ENCODE measurements at places on chromosomes 6 and 20.

GRCh38 chr20:59565768-59566461 is 38.4 kb upstream of the PHACTR3 start:
- DNase-seq: no peak

DNA sequence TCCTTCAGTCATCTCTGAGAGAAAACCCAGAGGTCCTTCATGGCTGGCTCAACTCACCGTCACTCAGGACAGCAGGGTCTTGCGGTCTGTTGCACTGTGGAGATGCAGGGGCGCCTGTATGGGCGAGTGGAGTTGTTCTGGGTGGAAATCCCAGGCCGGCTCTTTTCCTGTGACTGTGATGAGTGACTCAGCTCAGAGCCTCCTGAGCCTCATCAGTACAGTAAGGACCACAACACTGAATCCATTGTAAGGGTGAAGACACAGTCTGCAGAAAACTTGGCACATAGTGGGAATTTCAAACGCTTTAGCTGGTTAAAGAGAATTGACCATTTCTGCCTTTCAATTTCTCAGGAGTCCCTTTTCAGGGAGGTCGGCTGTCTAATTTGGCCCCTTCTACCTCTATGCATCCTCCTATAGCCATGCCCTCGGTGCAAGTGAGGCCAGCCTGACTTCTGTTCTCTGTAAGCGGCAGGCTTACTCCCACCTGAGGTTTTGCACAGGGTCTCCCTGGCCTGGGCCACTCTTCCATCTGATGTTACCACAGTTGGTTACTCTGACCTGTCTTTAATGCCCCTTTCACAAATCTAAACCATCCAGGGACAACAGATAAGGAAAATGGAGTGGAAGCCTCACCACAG is 35.5 kb upstream of the TBXT start:
- DNase-seq: no peak

- DNase-seq: no peak
These were observed 36.1 kb downstream of the NINL start for GRCh38 chr20:25549172-25549773.

DNA sequence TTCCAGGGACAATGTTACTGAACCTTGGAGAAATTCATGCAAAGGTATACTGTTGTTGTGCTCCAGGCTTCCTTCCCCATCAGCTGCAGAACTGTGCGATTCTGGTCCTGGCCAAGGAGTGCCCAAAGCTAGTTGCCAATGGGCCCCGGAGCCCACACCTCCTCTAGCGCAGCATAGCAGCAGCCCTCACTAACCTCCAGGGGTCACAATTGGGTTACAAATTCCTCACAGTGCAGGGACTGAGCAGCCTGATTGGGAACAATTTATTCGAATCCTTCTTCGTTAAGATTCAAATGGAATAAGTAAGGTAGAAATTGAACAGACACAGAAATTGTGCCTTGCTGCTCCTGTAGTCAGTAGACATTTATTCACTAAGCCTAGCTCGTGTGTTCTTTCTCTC is 284.9 kb downstream of the PRKN start:
- DNase-seq: peak; percentile 45

DNA sequence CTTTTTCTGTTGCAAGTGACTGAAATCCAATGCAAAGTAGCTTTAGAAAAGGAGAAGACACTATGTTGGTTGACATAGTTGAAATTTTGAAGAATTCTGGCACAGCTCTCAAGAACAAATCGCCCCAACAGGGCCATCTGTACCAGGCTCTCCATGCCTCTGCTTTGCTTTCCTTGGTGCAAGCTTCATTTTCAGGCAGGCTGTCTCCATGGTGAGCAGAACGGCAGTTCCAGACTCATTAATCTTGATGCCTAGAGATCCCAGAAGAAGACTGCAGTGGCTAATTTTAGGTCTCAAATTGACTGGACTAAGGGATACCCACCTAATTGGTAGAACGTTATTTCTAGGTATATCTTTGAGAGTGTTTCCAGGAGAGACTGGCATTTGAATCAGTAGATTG is 950.7 kb upstream of the FLRT3 start:
- no peak for DNase-seq

DNA sequence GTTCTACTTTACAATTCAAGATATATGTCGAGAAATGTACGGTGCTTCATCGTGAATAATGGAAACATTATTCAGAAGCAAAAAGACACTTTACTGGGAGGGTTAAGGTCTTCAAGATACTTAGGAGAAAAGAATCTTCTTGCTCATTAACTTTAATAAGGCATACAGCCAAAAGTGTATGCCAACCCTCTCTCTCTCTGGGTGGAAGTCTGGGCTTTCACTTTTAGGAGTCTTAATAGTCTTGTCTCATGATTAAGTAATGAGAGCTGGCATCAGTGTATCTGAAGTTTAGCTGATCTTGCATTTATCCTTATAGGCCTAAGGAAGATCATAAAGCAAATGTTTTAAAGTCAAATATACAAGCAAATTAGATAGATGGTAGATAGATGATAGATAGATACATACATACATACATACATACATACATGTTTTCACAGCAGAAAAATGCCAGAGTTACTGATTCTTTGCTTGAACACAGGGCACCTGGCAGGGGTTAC is 21.5 kb downstream of the OLIG3 start:
- DNase-seq: no peak

DNA sequence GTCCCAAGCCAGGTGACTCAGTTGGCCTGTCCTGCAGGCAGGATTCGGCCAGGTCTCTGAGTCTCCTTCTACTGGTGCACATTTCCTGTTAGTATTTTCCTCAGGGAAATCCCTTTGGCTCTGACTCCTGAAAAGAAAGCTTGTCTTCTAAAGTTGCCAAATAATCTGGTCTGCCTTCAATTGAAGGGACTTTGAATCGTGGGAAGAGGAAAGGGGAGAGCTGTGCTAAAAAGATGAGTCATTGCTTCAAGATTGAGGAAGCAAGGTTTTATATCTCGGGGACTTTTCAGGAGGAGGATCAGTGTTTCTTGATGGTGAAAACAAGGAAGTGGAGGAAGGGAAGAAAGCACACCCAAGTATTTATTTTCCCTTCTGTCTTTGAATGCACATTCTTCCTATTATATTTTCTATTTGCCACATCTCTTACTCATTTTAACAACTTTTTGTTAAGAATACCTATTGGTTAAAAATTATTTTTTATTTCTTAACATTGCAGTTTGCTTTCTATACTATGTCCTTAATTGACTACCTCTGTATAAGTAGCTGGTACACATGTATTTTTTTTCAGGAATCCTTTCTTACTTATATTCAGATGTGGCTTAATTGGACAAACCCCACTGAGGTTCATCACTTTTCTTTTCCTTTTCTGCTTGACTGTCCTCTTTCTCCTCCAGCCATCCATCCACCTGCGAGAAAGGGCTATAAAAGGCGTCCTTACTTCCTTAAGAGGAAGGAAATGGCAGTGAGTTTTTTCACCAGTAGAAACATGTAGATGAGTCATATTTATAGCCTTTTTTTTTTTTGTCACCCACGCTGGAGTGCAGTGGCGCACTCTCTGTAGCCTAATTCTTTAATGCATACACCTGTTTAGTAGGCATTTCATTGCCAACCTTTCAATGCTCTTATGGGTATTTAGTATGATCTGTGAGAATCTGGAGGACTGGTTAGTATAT is 15.0 kb upstream of the IFNGR1 start:
- DNase-seq: no peak

DNA sequence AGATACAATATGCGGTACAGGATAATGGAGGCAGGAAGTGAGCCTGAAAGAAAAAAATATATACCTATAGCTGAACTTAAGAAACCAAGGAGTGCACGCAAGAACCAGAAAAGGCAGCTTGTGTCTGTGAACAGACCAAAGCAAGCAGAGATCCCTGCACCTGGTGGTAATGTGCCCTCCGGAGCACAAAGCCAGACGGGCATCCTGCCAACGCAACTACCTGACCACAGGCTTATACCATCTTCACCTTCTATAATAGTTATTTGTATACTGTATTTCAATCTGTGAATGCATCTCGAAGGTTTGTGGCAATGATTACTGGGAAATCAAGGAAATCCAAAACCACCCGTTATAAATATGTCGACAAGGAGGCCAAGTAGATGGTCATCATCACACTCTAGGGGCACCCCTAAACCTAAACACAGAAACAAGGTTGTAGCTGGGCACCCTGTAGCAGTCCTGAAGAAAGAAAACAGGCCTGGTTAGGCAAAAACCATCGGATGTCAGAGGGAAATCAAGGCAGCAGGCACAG is 801 bp downstream of the FBXL4 start:
- no peak for DNase-seq

DNA sequence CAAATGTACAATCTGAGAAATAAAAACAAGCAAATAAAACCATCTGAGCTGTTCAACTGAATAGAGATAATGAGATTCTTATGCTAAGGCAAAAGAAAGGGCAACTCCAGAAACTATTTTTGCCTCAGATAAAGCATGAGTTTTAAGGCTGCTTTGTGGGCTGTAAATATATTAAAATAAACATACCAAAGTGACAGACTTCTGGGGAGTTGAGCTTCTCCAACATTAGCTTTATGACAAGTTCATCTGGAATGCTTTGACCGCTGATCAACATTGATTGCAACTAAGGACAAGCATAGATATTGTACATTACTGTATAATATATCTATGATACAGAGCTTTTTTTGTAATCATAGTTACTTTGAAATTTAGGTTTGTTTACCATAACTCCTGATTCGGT is 19.3 kb downstream of the AK9 start:
- no peak for DNase-seq

GRCh38 chr20:37194621-37195417 is 15.5 kb upstream of the MROH8 start:
- no peak for DNase-seq

- no peak for DNase-seq
These were observed 15.4 kb downstream of the POPDC3 start for GRCh38 chr6:105164418-105164817.

GRCh38 chr6:30855429-30856075 is 28.8 kb upstream of the DDR1 start:
- no peak for DNase-seq

DNA sequence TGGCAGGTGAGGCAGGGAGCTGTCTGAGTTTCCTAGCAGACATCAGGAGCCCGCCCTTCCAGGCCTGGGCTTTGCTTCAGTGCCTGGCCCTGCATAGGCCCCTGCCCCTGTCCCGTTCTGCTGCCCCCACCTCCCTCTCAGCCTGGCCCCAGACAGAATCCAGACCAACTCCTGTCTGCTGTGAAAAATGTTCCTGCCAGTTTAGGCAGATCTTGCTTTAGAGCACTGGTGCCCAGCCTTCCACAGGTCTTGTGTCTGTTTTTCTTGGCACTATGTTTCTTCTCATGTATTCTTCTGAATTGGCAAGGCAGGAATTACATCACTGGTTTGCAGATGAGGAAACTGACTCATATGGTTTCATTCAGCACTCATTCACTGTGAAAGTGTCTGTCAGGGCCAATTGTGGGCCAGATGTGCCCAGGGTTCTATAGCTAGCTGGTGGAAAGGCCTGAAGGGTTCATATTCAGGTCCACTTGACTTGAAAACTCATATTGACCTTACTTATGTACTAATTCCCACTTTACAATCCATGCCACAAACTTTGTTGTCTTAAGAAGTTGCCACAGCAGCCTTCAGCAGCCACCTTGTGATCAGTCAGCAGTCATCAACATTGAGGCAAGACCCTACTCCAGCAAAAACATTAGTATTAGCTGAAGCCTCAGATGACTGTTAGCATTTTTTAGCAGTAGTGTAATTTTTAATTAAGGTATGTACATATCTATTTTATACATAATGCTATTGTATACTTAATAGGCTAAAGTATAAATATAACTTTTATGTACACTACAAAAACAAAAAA is 40.5 kb downstream of the HLA-F start:
- no peak for DNase-seq

DNA sequence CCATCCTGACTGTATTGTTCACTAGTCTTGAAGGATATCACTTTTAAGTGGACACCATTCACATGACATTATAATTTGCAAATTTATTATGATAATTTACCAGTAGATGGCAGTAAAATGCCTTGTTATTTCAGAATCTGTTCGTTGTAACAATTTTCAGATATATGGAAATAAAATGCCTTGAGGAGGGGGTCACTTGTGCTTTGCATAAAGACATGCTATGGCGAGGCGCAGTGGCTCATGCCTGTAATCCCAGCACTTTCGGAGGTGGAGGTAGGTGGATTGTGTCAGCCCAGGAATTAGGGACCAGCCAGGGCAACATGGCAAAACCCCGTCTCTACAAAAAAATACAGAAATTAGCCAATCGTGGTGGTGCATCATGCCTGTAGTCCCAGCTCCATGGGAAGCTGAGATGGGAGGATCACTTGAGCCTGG is 9.0 kb upstream of the NCOA6 start:
- DNase-seq: no peak

DNA sequence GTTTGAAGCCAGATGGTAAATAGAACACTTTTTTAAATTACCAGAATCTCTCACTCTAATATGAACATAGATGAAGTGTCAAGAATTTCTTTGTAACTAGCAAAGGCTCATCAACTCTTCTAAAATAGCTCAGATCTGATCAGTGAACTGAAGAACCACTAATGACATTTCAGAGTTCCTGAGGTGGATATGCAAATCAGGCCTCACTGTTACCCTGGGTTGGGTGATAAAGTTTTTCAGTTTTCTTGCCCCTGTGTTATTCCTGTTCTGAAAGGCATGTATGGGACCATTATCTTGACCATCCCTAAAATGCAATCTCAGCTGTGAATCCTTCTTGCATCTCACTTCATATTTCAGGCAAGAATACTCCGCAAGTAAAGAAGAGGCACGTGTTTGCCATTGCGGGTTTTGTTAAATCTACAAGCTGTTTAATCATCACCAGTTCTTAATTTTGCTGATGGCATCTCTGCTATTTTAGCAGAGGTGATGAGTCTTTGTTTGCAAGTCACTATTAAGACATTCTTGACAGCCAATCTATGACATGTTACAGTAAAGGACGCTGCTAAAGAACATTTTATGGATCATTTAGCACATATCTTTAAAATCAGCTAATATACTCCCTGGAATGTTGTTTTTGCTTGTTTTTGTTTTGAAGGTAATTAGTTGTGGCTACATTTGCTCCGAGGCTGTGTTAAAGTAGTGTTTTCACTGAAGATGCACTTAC is 47.9 kb downstream of the KHDC1L start:
- DNase-seq: no peak

GRCh38 chr20:1897965-1898464 is 2.8 kb downstream of the SIRPA start:
- DNase-seq: peak; percentile 42

DNA sequence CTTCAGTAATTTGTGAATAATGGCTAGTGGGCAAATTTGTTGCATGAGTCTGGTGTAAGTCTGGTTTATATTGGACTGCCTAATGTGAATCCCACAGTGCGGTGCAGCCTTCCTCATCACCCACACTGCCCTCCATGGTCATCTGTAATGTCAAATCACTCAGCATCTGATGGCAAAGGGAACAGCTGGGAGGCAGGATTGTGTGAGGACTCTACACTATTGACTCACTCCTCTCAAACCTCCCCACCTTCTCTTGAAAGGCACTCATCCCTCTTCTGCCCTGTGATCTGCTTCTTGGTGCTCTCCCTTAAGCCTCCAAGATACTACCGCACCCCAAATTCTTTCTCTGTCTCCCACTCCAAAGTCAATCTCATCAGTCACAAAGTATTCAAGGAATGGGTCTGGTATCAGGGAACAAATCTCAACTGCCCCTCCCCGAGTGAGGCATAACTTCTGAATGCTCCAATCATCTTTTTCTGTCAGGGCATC is 146.0 kb upstream of the BEND6 start:
- DNase-seq: no peak

All from anterior cingulate cortex (tissue), 58 donors.